Stimulated activated CD4-positive, alpha-beta T cell treated with anti-CD3 and anti-CD28 coated beads, Interleukin-1b, Interleukin-23, amount 100 ng/mL, for 1 hour (primary cell): ENCODE measurements at places on chromosomes 5 and 9.

- DNase-seq, result no peak
Measured at GRCh38 chr9:11374926-11375325, 762.1 kb upstream of the PTPRD start.

DNA sequence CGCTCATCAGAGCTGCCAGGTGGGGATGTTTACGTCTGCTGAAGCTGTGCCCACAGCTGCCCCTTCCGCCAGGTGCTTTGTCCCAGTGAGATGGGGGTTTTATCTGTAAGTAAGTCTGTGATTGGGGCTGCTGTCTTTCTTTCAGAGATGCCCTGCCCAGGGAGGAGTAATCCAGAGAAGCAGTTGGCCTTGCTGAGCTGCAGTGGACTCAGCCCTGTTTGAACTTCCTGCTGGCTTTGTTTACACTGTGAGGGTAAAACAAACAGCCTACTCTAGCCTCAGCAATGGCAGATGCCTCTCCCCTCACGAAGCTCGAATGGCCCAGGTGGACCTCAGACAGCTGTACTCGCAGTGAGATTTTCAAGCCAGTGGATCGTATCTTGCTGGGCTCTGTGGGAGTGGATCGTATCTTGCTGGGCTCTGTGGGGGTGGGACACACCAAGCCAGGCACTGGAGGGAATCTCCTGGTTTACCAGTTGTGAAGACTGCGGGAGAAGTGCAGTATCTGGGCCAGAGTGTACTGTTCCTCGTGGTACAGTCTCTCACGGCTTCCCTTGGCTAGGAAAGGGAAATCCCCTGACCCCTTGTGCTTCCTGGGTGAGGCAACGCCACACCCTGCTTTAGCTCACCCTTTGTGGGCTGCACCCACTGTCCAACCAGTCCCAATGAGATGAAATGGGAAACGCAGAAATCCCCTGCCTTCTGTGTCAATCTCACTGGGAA, 530.1 kb upstream of the DMAC1 start:
- DNase-seq, result no peak

DNA sequence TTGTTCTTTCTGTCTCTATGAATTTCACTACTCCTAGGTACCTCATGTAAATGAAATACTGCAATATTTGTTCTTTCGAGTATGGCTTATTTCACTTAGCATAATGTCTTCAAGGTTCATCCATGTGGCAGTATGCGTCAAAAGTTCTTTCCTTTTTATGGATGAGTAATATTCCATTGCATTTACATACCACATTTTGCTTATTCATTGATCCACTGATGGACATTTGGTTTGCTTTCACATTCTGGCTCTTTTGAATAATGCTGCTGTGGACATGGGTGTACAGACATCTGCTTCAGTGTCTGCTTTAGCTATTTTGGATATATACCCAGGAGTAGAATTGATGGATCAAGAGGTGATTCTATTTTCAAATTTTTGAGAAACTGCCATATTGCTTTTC, 144.2 kb upstream of the PAPPA start:
- DNase-seq, result no peak

GRCh38 chr5:156936972-156937371, 26.1 kb downstream of the TIMD4 start:
- no peak for DNase-seq

- DNase-seq, result no peak
Measured at GRCh38 chr5:38023371-38023770, 183.5 kb upstream of the GDNF start.

DNA sequence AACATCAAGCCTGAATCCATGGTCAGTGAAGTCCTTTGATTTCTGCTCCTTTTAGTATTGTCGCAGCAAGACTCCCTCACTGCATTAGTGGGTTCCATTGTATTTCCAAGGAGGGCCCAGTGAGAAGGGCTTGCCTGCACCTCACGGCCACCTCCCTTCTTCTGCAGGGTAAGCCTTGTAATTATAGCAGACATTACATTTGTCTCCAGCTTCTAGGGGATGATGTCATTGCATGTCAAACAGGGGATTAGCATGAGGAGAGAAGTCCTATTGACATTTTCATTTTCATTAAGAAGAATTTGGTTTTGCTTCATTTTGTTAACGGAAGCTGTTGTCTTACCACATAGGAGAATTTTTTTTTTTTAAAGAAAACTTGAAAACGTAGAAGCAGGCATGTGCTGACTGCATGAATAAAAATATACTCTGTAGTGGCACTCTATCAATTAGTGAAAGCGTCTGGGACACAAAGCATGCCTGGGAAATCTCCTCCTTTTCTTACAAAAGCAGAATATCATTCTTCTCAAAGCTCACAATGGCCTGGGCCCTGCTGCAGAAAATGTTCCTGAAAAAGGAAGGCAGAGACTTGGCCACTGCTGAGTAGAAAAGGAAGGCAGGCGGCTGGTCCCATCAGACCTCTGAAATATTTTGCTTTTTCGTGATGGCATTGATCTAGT, 27.1 kb downstream of the MAP1B start:
- no peak for DNase-seq

DNA sequence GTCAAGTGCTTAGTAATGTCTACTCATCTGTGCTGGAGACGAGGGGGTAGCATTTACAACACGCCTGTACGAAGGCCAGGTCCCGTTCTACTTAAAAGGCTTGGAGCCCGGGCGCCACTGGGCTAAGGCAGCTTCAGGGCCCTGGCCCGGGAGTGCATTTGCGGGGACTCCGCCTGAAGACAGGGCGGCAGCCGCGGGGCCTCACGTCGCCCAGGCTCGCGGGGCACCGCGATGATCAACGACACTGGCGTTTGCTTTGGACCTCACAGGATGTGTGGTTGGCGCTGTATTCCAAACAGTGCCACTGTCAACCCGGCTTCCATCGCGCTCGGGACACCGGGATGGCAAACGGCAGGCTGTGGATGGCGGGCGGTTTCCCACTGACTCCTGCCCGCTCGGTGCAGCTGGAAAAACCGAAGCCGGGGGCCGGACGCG, 1.1 kb upstream of the TENT4A start:
- DNase-seq, result no peak

GRCh38 chr9:89534515-89535287, 36.8 kb upstream of the SEMA4D start:
- DNase-seq, result no peak

DNA sequence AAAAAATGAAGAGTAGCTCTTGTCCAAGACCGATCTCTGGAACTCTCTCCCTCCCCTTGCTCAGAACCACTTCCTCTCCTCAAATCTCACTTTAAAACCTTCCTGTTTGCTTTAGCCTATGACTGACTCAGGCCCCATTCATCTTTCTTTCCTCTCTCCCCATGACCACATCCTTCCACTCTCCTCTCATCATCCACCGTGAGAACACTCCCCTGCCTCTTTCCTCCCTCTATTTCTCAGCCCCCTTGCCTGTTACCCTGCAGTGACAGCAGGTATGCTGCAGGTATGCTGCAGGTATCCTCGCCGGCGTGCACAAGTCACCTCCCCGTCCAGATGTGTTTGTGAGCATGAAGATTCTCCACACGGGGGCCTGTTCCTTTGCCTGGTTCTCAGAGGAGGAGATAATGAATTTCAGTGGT, 505.3 kb downstream of the CCDC171 start:
- DNase-seq, result no peak

DNA sequence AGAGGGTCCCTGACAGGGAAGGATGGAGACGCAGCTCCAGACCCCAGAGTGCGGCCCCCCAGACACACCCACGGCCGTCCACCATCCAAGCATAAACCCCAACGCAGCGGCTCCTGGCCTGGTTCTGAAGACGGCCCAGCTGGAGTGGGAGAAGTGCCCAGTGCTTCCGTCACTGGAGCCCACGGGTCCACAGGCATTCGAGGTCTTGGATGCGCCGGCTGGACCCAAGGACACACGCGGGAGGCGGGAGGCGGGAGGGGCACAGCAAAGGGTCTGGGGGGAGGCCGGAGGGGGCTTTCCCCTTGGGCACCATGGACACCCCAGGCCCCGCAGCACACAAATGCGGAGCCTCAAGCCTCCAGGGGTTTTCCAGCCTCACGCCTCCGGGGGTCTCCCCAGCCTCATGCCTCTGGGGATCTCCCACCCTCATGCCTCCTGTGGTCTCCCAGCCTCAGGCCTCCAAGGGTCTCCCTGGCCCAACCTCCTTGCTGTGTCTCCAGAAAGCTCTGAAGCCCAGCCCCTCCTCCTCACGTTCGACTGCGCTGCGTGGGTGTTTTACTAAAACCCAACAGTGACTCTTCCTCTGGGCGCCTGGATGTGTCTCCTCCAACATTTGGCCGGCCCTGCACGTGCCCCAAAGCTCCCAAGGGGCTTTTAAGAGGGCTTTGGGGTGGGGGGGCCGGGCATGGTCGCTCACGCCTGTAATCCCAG, 15.2 kb downstream of the EXD3 start:
- DNase-seq, result no peak

GRCh38 chr5:135238622-135239452, 160.2 kb downstream of the MACROH2A1 start:
- DNase-seq, result no peak

DNA sequence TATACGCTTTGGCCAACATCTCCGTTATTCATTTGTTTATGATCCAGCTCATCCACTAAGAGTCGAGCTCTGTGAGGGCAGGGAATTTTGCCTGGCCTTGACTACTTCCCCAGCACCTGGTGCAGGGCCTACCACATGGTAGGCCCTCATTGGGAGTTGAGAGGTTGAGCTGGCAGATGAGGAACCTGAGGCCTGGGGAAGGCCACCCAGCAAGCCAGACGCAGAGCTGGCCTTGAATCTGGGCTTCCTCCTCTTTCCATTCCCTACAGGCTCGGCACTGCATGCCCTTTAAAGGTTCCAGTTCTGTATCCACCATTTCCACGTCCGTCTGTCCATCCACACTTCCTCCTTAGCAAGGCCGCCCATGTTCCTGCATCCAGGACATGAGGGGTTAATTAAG, 24.2 kb downstream of the KCNMB1 start:
- no peak for DNase-seq

DNA sequence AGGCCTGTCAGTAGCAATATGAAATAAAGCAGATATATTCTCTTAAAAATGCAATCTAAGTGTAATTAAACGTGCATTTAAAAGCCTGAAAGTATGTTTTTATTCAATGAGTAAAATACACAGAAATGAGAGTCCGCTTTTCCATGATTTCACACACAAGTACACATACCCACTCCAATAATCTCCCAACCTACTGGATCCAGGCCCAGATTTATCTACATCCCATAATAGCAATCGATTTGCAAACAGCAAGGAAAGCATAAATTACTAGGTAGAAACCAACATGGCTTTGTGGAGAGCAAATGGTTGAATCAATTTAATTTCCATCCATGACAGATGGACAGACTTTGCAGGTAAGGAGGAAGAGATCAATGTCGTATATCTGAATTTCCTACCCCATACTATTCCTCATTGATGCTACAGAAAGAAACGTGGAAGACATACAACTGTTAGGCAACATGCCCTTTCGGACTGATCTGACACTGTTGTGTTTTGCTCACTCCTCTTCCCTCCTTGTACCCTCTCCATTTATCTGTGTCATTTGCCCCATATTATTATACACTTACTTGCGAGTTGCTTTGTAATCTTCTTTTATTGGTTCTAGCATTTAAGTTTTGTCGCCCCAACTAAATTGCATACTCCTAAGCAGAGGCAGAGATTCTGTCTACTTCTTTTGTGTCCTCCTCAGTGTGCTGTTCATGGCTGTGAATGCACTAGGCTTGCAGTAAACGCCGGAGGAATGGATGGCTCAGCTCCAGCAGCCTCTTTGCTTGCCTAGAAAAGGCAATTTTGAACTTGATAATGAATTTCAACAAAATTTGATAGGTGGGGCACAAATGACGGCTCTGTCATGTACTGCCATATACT, 133.6 kb downstream of the NFIB start:
- DNase-seq, result no peak

- no peak for DNase-seq
Measured at GRCh38 chr5:127518319-127518621, 830 bp downstream of the PRRC1 start.

DNA sequence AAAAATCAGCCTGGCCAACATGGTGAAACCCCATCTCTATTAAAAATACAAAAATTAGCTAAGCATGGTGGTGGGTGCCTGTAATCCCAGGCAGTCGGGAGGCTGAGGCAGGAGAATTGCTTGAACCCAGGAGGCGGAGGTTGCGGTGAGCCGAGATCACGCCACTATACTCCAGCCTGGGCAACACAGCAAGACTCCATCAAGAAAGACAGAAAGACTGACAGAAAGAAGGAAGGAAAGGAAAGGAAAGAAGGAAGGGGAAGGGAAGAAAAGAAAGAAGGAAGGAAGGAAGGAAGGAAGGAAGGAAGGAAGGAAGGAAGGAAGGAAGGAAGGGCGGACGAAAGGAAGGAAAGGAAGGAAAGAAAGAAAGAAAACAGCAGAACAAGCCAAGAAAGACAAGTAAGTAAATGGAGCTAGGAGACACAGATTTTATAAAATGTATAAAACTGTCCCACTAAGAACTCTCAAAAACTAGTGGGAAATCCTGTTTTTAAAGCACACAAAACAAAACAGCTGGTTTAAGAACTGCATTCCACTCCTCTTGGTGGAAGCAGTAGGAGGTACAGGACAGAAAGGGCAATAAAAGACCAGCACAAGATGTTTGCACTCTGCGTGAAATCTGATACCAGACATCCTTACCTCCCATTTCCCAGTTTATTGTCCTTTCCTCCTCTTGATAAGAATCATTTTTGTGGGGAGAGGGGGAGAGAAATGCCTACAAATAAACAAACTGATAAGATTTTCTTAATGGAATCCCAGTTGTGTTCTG, 46.7 kb downstream of the MYO10 start:
- DNase-seq, result no peak

DNA sequence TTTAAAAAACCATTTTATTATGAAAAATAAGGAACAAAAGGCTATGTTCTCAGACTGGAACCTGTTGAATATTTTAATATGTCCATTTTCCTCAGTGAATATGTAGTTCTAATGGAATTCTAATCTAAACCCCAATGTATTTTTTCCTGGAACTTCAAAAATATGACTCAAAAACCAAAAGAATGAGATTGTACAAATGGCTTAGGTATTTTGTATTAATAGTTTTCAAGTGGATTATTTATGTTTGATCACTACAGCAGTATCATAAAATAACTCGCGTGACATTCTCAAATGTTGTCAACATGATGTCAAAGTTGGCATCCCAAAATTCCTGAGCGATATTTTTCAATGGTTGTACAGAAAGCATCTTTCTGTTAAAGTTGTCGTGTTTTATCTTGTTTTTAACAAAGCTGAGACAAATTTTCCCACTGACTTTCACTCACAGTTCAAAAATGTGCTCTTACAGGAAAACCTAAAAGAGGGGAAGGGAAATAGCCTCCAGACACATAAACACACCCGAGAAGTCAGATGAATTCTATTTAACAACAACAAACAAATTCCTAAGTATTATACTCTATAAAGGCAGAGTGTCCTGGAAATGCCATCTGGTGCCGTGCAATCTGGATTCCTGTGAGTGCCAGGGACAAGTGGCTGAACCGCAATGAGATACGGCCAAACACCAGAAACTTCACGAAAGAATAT, 68.1 kb upstream of the TAS2R1 start:
- DNase-seq, result no peak
